ENCODE measurements at places on chromosomes 1 and 21.
A peak's percentile ranks its signal among the peaks of the same experiment; 100 is the strongest.

DNA sequence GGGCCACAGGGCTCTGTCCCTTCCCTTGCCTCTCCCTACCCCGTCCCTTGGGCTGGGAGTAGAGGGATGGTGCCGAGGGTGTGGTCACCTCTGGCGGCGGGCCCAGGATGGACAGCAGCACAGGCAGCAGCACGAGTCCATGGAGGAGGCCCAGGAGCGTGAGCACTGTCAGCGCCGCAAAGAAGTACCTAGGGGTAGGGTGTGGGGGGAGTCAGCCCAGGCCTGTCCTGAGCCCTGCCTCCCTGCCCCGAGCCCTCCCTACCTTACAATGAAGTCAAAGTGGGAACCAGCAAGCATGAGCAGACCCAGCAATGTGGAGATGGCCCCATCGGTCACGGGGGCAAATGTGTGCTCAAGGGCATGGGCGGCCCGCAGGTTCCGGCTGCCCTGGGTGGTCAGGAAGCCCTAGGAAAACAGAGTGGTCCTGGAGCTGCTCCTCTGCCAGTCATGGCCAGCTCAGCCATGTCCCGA, 14.7 kb downstream of the BTBD19 start:
- no peak for DNase-seq

DNA sequence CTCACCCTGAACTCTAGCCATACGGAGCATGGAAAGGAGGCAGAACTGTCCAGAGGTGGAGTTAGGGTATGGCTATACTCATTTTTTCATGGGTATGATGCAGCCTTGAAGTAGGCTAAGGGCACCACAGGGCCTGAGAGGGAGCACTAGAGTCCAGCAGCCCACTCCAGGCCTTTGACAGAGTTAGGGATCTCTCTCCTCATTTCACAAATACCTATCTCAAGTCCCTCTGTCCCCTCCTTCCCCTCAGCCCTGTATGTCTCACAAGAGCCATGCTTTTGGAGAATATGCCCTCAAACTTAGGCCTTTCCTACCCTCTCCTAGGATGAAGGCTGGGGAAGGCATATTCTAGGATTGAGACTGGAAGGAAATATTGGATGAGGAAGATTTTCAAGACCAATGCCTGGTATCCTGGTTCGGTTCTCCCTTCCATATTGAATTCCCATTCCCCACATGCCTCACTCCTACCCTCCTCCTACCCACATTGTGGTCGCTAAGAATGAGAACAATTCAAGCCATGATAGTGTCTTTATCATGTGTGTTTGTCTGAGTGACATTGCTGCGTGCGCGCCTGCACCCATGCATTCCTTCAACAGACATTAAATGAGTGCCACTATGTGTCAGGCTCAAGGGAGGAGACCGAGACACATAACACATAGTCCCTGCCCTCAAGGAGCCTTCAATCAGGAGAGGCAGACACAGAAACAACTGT, 2.6 kb upstream of the NECTIN4 start:
- DNase-seq: no peak

GRCh38 chr1:241330619-241331327, 26.2 kb downstream of the RGS7 start:
- no peak for DNase-seq

DNA sequence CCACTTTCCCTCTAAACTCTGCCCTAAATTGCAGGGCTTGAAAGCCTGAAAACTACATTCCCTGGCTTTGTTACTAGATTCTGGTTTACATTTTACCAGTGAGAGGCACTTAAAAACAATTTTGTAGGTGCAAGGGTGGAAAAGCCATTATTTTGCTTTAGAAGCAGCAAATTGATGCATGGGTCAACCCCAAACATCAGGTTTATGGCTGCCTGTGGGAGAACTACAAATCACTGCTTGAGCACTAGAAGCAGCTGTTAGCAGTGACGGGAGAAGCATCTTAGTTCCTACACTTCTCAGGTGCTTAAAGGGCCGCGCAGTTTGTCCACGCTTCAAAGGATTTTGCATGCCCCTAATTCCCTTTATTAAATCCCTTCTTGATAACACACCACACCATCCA, 417.2 kb downstream of the PCP4 start:
- DNase-seq: no peak

GRCh38 chr1:168656485-168656884, 72.5 kb downstream of the DPT start:
- DNase-seq: no peak

DNA sequence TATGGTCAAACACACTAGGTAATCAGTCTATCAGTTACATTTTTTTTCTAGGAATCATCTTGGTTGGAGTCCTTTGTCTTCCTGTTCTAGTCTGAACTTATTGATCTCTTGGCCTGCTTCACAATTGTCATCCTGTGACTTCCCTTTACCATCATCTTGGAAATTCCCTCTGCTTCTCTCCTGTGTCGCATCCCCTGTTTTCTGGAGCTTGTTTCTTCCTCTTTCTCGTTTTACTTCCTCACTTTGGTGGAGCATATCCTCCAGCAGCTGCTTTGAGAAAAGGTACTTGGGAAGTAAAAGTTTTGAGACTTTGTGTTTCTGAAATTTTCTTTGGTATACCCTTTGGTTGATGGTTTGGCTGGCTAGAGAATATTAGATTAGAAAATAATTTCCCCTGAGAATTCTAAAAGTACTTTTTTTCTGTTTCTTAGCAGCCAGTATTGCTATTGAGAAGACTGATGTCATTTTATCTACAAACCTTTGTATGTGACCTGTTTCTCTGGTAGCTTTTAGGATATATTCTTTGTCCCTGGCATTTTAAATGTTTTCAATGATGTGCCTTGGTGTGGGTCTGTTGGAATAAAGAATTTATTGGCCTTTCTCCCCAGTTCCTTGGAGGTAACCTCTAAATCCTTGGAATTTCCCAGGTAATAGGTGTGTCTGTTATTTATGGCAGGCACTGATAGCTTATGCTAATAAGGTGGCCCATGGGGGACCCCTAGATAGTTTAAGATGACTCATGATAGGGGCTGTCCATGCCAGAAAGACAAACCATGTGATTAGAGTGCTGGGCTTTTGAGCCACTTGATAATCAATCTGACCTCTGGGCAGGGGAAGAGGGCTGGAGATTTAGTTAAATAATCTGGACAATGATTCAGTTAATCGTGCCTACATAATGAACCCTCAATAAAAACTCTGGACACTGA, 6.1 kb upstream of the MYCL start:
- DNase-seq: no peak

DNA sequence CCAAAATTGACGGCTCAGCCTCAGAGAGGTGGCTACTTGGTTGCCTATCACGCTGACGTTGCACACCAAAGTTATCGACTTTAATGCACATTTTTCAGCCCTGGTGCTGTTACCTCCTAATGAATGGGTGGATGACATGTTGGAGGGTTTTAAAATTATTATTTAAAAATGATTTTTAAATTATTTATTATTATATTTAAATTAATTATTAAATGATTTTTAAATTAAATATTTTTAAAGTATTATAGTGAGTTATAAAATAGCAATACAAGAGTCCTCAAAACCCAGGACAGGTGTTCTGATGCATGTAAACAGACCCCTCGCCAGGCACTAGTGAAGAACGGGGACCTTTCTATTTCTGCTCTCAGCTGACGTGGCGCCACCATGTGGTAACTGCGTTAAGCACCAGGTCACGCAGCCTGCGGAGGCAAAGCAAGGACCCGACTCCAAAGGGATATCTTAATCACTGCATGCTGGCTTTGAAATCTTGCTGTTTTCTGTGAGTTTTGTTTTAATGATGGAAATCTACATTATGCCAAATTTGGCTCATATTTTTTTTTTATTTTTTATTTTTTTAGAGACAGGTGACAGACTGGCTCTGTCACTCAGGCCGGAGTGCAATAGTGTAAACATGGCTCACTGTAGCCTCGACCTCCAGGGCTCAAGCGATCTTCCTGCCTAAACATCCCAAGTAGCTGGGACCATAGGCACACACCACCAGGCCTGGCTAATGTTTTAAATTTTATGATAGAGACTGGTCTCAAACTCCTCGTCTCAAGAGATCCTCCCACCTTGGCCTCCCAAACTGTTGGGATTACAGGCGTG, 22.6 kb downstream of the CASP9 start:
- peak; percentile 30 for DNase-seq

DNA sequence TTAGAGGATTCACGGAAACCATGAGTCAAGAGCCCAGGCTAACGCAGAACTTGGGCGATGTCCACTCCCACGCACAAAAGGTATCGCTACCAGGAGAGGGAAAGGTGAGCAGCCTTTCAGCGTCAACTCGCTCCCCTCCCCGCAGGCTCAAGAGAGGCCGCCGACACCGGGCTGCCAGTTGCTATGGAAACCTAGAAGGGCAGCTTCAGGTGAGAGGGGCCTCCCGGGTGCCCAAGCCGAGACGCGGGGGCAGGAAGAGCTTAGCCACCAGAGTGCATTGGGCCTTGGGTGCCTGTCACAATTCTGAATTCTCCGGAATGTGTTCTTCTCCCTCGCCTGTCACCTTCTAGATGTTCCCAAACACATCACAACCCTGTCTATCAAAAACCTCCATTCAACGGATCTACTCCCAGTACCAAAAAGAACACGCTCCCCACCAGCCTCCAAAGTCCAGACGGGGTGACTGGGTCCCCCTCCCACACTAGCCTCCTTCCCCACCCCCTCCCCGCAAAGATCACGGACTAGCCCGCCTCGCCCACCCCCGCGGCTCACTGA, 694 bp downstream of the MEAF6 start:
- DNase-seq: peak; percentile 13

DNA sequence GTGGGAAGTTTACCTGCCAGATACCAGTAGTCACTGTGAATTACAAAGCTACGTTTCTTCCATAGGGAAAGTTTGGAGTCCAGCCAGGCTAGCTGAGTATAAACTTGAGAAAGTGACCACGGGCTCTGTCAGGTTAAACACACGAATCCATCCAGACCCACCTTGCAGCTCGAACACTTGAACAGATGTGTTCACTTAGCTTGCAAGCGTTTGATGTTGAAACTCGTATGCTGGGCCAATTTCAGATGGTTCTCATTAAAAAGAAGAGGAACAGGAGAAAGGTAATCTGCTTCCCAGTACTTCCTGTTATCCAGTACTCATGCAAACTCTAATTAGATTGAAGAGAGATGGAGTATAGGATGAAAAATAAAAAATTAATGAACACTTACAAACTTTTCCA, 636.4 kb downstream of the SMYD3 start:
- DNase-seq: no peak

- DNase-seq: no peak
Observed at GRCh38 chr1:45531873-45532272, 10.2 kb upstream of the PRDX1 start.

- no peak for DNase-seq
Observed at GRCh38 chr1:92376345-92376744, 77.5 kb downstream of the RPAP2 start.

DNA sequence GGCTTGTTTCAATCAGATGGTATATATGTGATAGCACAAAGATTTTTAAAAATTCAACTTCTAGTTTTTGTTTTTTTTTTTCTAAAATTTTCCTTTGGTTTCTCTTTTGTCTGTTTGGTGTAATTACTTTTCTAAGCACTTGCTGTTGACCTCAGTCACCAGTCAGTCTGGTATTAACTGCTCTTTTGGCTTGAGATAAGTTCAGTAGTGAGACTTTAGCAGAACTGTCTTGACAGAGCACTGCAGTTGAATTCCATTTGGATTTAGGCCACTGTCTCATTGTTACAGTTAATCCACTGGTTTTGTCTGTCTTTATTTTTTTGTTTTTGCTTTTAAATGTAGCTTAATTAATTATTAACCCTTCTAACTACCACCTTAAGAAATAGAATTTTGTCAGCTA, 36.2 kb downstream of the OSBPL9 start:
- DNase-seq: no peak

GRCh38 chr1:205545001-205545919, 40.8 kb downstream of the CDK18 start:
- DNase-seq: no peak

DNA sequence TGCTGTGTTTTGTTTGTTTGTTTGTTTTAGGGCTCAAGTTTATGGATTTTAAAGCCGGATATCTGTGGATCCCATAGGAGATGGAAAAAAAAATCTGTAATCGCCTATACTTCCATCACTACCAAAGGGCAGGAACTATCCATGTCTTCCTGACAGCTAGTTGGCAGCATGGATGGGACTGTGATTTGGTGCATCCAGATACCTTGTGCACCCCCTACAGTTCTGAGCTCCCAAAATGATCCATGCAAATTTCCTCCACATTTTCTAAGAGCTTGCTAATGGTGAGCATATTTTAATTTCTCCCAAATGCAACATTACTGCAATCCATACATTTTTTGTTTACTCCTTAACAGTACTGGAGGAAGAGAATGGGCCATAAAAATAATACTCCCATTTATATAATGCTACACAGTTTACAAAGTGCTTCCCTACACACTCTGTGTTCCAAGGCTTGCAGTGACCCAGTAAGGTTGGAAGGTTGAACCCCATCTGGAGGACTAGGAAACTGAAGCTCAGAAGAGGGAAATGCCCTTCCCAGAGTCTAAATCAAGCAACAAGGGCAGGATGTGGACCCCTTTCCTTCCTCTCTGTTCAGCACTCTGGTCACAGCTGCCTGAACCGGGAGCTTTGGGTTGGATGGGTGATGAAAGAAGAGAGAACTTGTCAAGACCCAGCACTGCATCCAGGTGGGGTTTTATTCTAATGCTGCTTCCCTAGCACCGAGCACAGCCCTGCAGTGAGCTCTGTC, 48.0 kb downstream of the CAPN8 start:
- no peak for DNase-seq

- DNase-seq: no peak
Observed at GRCh38 chr1:233614743-233615521, 1.0 kb downstream of the KCNK1 start.

DNA sequence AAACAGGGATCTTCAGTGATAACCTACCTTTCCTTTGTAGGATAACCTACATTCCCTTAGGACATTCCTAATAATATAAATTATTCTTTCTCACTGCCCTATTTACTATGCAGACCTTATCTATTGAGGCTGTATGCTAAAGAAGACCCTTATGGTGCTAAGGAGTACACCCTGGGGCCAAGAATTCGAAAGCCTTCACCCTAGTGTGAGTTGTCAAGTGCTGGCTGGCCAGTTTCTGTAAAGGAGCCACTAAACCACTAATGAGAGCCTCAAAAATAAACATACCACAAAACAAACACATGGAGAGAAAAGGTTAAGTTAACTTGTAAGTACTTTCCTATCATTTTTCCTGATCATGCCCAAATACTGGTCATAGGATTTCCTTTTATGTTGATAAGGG, 315.0 kb upstream of the CAMK1G start:
- no peak for DNase-seq

GRCh38 chr21:15122241-15122640, 57.4 kb upstream of the NRIP1 start:
- DNase-seq: no peak

DNA sequence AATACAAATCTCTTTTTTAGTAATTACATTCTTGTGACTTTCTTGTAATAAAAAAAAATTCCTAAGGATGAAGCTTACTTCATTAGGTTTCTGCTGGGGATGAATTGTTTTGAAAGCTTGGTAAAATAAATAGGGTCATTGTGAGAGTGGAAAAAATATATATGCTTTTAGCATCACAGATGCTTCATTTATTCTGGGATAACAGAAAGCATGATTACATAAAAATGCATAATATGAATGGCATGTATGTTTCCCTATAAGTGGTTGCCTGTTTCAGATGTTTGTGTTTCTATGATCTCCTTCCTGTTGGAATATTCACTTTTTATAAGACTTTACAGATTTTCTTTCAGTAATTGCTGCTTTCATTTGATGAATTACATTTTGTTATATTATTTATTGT, 42.3 kb downstream of the HMCN1 start:
- DNase-seq: no peak
